ENCODE measurements at places on chromosomes 12 and 14.

- DNase-seq: peak; percentile 45
Measured at GRCh38 chr14:32821964-32822653, 116.6 kb upstream of the NPAS3 start.

GRCh38 chr12:44118946-44119345 is 283.1 kb downstream of the TMEM117 start:
- DNase-seq: no peak

DNA sequence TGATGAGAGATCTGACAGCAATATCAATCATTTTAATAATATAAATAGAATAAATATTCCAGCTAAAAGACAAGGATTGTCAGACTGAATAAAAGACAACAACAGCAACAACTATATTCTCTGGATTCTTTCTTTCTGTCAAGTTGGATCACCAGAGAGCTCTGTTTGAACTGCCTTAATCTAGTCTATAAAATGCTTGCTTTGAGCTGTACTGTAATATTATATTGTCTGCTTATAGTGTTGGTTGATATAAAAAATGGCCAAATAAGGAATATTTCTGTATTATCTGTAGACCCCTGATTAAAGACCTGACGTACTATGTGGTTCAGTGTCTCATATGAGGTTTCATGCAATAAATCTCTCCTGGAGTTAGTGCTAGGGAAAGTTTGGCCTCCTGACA is 46.3 kb upstream of the CSRP2 start:
- DNase-seq: no peak

- no peak for DNase-seq
Measured at GRCh38 chr12:112514926-112515642, 96.3 kb downstream of the PTPN11 start.

GRCh38 chr14:71720978-71721624 is 211.1 kb upstream of the RGS6 start:
- peak; percentile 91 for DNase-seq

GRCh38 chr14:97219431-97220017 is 422.3 kb downstream of the VRK1 start:
- no peak for DNase-seq

- no peak for DNase-seq
Measured at GRCh38 chr12:21369141-21369980, 3.3 kb upstream of the IAPP start.

GRCh38 chr12:98821232-98821631 is 176.1 kb downstream of the APAF1 start:
- no peak for DNase-seq

DNA sequence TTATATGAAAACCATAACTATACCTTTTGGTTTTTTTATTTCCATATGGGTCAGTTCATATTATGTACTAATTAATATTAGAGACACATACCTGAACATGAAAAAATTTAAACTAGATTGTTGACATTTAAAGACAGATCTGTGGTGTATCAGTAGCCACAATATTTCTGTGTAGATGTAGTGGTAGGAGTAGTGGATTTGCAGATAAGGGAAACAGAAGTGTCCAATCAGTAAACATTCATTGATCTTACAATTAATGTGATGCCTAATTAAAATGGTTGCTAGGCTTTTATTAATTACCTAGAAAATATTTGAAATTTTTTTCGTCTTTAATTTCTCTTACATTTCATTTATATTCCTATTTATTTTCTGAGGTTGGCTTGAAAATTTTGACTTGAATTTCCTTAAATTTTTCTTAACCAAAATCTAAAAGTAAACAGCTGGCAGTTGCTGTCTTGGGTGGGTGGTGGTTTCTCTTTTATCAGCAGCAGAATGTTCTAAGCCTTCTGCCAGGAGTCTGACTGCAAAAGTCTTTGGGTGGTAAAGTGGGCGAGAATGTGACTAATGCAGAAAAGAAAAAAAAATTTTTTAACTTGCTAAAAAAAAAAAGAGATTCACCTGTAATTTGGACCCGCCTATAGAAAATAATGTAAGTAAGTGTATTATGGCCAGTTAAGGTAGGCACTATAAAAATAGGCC is 2.4 kb downstream of the FGFR1OP2 start:
- DNase-seq: peak; percentile 50

DNA sequence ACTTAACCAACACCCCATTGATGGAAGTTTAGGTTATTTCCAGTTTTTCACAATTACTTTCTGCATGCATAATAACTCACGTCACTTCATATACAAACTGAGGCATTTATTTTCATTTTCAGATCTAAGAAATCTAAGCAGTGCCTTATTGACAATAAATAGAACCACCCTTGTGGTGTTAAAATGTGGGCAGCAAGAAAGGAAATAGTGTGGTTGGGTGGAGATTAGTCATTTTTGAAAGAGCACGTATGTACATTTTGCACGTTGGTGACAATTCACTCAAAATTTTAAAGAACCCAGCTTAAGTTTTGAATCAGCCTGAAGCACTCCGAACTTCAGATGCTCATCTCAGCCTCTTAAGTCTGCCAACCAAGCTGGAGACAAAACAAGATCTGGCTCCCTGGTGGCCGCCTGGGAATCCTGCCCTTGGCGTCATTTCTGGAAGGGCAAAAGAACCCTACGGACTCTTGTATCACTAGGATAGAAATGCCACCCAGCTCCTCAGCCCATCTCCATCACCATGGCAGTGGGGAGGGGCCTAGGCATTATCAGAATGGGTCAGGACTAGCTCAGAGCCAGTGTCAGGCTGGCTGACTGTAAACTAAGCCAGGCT is 89.5 kb upstream of the BCL2L14 start:
- DNase-seq: no peak

- no peak for DNase-seq
Measured at GRCh38 chr14:39023939-39024871, 78.8 kb downstream of the SEC23A start.

- DNase-seq: no peak
Measured at GRCh38 chr12:51036279-51036678, 10.1 kb upstream of the SLC11A2 start.

Data from iris pigment epithelial cell (primary cell).